Tibial nerve (tissue), 4 donors: ENCODE measurements at places on chromosomes 6 and 20.

GRCh38 chr6:46051962-46052361, 36.3 kb upstream of the CLIC5 start:
- H3K4me3 ChIP-seq, result no peak overlapping the region
- no peaks in the 10 kb centered on the region for H3K4me1 ChIP-seq
- no peaks in the 10 kb centered on the region for H3K36me3 ChIP-seq
- no peaks in the 10 kb centered on the region for H3K27me3 ChIP-seq

- no peak overlapping the region for H3K4me3 ChIP-seq
- no peaks in the 10 kb centered on the region for H3K27me3 ChIP-seq
- DNase-seq, result no peak
These were observed 71.0 kb upstream of the SLC22A16 start for GRCh38 chr6:110547266-110547964.

GRCh38 chr20:6863798-6864201, 96.3 kb downstream of the BMP2 start:
- no peak overlapping the region for H3K27ac ChIP-seq
- no peak overlapping the region for H3K4me3 ChIP-seq
- no peak for DNase-seq
- H3K4me1 ChIP-seq, result no peaks in the 10 kb centered on the region
- H3K36me3 ChIP-seq, result no peaks in the 10 kb centered on the region

DNA sequence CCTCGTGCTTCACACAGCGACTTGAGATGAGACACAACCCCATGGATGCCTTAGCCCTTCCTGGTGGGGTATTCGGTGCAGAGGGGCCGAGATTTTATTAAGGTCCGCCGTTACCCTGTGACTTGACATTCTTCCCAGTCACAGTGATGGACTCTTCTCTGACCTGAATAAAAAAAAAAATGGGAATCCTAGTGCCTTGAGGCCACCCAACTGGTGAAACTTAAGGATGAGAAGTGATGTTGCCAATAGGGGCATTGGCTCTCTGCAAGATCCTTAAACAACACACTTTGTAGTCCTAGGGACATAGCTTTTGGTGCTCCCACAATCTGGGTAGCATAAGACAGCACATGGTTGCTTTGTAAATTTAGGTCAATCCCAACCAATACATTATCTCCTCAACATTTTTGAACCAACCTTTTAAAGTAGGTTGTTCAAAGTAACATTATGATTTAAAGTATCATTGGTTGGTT, 814 bp upstream of the ADNP start:
- peak overlapping the region; percentile 99 for H3K27ac ChIP-seq
- no peaks in the 10 kb centered on the region for H3K36me3 ChIP-seq
- H3K4me3 ChIP-seq, result peak overlapping the region; percentile 52
- DNase-seq, result no peak

GRCh38 chr6:118551063-118552053, 3.3 kb downstream of the PLN start:
- H3K36me3 ChIP-seq, result no peaks in the 10 kb centered on the region
- DNase-seq, result no peak
- no peaks in the 10 kb centered on the region for H3K27me3 ChIP-seq

- H3K4me1 ChIP-seq, result peaks cover 35% of the 10 kb centered on the region
- no peak overlapping the region for H3K4me3 ChIP-seq
- no peak for DNase-seq
- no peak overlapping the region for H3K27ac ChIP-seq
- no peaks in the 10 kb centered on the region for H3K36me3 ChIP-seq
These were observed 49.7 kb downstream of the NOL4L start for GRCh38 chr20:32535316-32535952.

- no peaks in the 10 kb centered on the region for H3K27me3 ChIP-seq
- no peaks in the 10 kb centered on the region for H3K36me3 ChIP-seq
- no peak for DNase-seq
- no peak overlapping the region for H3K27ac ChIP-seq
- H3K4me1 ChIP-seq, result no peaks in the 10 kb centered on the region
- H3K4me3 ChIP-seq, result no peak overlapping the region
These were observed 18.4 kb downstream of the TTK start for GRCh38 chr6:80022803-80023202.

DNA sequence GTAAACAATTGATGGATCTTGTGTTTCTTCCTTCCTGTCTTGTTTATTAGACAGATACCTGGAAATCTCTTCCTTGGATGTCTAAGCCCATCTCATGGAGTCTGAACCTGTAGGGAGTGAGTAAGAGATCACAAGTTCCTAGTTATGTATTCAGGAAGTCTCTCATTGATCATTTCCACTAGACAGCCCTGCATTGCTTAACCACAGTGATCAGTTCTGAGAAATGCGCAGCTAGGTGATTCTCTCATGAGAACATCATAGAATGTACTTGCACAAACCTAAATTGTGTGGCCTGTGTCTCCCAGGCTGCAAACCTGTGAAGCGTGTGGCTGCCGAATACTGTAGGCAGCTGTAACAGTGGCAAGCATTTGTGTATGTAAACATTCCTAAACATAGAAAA, 39.1 kb downstream of the FAM120B start:
- H3K27me3 ChIP-seq, result no peaks in the 10 kb centered on the region
- H3K4me1 ChIP-seq, result no peaks in the 10 kb centered on the region
- no peak for DNase-seq
- no peaks in the 10 kb centered on the region for H3K36me3 ChIP-seq

- H3K4me1 ChIP-seq, result no peaks in the 10 kb centered on the region
- no peak overlapping the region for H3K27ac ChIP-seq
- peaks cover 10% of the 10 kb centered on the region for H3K27me3 ChIP-seq
- no peaks in the 10 kb centered on the region for H3K36me3 ChIP-seq
- no peak for DNase-seq
- H3K4me3 ChIP-seq, result no peak overlapping the region
These were observed 70.0 kb upstream of the TBXT start for GRCh38 chr6:166237617-166238016.

DNA sequence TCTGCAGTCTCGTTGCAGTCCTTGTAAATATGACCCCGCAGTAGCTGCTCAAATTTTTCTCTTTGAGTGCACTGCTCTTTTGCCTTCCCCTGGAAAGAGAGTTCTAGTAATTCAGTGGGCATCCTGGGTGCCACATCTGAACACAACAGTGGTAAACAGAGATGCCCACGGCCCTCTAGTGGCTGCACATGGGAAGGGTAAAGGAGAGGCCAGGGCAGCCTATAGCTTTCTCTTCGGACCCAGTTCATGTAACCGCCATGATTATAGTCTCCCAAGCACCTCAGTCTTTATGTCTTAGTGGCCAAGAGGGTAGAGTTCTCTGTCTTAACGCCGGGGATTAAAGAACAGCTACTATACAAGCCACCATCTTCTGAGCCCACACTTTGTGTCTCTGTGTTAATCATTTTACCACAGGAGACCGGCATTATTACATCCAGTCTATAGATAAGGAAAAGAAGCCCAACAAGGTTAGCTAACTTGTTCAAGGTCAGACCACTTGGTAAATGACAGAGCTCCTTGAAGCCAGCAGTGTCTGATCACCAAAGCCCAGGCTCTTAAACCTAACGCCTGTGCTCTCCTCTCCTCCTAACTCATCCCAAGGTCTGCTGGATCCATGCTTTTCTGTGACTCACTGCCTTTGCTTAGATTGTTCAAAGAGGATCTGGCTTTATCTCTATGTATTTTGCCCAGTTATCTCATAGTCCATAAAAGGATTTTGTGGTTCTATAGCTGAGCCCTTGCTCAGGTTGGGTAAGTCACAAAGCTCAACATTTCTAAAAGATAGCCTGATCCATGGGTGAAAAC, 81.8 kb downstream of the ISM1 start:
- H3K27ac ChIP-seq, result no peak overlapping the region
- no peaks in the 10 kb centered on the region for H3K27me3 ChIP-seq
- H3K36me3 ChIP-seq, result no peaks in the 10 kb centered on the region
- DNase-seq, result no peak

GRCh38 chr20:61263084-61263695, 11.1 kb downstream of the CDH4 start:
- H3K4me1 ChIP-seq, result no peaks in the 10 kb centered on the region
- no peak overlapping the region for H3K4me3 ChIP-seq
- H3K27me3 ChIP-seq, result peaks cover 8% of the 10 kb centered on the region
- DNase-seq, result peak; percentile 21

DNA sequence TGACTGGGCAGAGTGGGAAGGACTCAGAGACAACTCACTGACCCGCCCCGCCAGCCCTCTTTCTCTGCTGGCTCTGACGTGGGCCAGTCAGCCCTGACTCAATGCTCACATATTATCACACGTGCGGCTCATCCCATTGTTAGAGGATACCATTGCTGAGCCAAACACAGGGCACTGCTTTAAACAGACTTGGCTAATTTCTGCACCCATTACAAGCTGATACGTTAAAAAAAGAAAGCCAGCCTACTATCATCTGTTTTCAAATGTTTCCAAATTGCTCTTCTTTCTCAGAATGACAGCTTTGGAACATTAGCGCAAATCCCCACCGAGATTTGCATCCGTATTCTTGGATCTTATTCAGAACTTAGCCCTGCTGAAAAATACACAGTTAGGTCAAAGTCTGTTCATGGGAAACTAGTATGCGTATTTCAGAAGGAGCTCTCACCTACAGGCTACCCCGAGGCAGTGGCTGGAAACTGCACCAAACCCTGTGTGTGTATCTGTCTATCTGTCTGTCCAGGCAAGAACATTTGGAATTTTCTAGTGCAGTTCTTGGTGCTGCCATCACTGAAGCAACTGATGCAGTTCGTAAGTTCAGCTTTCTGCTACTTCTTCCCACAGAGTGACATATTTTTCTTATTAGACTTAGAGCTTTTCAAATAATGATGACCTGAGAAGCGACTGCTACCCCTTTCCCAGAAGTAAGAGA, 32.8 kb downstream of the RAMACL start:
- no peaks in the 10 kb centered on the region for H3K36me3 ChIP-seq
- H3K27ac ChIP-seq, result peak overlapping the region; percentile 87
- peak; percentile 55 for DNase-seq
- peaks cover 5% of the 10 kb centered on the region for H3K4me1 ChIP-seq
- H3K4me3 ChIP-seq, result no peak overlapping the region

- no peaks in the 10 kb centered on the region for H3K36me3 ChIP-seq
- DNase-seq, result no peak
- no peak overlapping the region for H3K4me3 ChIP-seq
- H3K27me3 ChIP-seq, result no peaks in the 10 kb centered on the region
These were observed 58.3 kb upstream of the TMEM181 start for GRCh38 chr6:158501360-158502262.

DNA sequence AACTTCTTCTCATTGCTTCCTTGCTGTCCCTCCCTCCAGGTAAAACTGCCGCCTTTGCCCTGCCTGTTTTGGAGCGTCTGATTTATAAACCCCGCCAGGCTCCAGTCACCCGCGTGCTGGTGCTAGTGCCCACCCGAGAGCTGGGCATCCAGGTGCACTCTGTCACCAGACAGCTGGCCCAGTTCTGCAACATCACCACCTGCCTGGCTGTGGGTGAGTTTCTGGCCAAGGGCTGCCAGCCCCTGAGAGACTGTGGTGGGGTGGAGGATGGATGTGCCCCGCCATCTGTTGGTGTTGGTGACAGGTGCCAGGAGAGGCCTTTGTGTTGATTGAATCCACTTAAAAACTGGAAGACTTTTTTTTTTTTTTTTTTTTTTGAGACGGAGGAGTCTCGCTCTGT, 9.5 kb downstream of the DDX27 start:
- no peaks in the 10 kb centered on the region for H3K27me3 ChIP-seq
- peaks cover 5% of the 10 kb centered on the region for H3K36me3 ChIP-seq
- H3K4me1 ChIP-seq, result no peaks in the 10 kb centered on the region
- no peak for DNase-seq
- no peak overlapping the region for H3K4me3 ChIP-seq
- no peak overlapping the region for H3K27ac ChIP-seq

GRCh38 chr20:47351643-47352331, 4.7 kb downstream of the ZMYND8 start:
- peak overlapping the region; percentile 32 for H3K4me3 ChIP-seq
- H3K27me3 ChIP-seq, result no peaks in the 10 kb centered on the region
- no peak for DNase-seq
- H3K4me1 ChIP-seq, result peaks cover 100% of the 10 kb centered on the region

DNA sequence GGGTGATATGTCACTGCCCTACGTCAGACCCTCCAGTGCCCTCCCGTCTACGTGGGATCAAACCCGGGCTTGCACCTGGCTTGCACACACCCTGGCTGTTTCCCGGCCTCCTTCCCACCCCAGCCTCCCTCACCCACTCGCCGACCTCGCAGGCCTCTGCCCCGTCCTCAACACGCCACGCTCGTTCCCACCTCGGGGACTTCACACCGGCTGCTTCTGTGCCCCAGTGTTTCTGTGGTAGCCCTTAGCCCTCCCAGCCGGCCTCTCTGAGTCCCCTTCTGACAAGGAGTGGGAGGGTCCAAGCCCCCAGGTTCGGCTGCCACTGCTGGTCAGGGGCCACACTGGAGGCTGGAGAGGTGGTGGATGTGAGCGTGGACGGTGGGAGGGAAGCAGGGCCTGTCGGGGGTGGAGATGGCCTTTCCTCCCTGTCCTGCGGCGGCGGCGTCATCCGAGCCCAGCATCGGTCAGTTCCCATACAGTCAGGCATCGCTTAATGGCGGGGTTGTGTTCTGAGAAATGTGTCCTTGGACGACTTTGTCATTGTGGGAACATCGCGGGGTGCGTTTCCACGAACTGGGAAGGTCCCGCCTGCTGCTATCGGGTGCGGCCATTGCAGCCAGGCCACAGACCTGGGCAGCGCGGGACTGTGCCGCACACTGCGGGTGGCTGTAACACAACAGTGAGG, 11.4 kb upstream of the KIF25 start:
- no peaks in the 10 kb centered on the region for H3K4me1 ChIP-seq
- no peak overlapping the region for H3K4me3 ChIP-seq
- no peak overlapping the region for H3K27ac ChIP-seq
- no peaks in the 10 kb centered on the region for H3K36me3 ChIP-seq
- no peak for DNase-seq

- no peaks in the 10 kb centered on the region for H3K4me1 ChIP-seq
- no peaks in the 10 kb centered on the region for H3K36me3 ChIP-seq
- no peak overlapping the region for H3K27ac ChIP-seq
- H3K4me3 ChIP-seq, result no peak overlapping the region
- H3K27me3 ChIP-seq, result no peaks in the 10 kb centered on the region
- no peak for DNase-seq
These were observed 179.1 kb downstream of the SYNE1 start for GRCh38 chr6:152457949-152458624.
